ENCODE measurements at places on chromosomes 5 and 9.

GRCh38 chr5:125607018-125607417, 816.2 kb upstream of the GRAMD2B start:
- DNase-seq: no peak

GRCh38 chr5:86354664-86355063, 263.1 kb upstream of the COX7C start:
- no peak for DNase-seq

DNA sequence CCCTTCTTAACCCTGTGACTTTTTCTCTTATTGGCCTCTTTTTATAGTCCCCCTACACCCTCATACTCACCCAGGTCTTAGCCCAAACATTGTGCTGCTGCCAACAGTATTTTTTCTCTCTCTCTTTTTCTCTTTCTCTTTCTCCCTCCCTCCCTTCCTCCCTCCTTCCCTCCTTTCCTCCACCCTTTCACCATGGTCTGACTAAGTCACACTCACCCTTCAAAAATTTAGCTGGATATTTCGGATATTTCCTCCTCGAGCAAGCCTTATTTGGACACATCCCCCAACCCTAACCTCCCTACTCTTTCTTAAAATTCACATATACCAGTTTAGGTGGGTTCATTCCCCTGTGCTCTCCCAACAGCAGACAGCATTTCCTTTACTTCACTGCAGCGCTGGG, 64.7 kb downstream of the FGF1 start:
- DNase-seq: no peak

DNA sequence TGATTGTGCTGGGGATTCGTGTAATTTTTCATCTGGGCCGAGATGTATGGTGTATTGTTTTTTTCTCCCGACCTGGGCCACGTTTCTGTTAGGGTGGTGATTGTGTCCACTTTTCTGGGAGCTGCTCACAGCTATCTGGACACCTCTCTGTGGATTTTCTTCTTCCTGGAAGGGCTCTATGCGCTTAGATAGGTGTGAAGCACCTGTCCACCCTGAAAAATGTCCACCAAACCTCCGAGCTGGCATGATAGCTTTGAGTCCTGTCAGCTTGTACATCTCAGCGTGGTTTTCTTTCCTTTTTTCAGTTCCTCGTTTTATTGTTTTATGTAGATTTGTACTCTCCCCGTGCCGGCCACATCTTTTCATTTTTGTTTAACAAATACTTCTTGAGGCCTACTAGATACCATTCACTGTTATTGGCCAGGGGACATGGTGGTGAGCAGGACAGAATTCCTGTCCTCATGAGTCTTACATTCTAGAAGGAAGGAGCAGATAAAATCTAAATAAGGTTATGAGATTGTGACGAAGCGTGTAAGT, 1.1 kb downstream of the UGCG start:
- DNase-seq: no peak

DNA sequence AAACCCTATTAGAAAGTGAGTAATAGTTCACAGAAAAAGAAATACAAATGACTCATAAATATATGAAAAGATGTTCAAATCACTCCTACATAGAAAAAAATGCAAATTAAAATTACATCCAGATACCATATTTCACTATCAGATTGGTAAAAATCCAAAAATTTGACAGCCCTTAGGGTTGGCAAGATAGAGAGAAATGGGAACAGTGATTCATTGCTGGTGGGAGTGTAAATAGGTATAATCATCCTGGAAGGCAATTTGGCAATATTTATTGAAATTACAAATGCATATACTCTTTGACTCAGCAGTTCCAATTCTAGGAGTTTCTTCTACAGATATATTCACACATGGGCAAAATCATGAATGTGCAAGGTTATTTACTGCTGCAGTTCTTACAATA, 273.5 kb downstream of the NR2F1-AS1 start:
- DNase-seq: no peak

DNA sequence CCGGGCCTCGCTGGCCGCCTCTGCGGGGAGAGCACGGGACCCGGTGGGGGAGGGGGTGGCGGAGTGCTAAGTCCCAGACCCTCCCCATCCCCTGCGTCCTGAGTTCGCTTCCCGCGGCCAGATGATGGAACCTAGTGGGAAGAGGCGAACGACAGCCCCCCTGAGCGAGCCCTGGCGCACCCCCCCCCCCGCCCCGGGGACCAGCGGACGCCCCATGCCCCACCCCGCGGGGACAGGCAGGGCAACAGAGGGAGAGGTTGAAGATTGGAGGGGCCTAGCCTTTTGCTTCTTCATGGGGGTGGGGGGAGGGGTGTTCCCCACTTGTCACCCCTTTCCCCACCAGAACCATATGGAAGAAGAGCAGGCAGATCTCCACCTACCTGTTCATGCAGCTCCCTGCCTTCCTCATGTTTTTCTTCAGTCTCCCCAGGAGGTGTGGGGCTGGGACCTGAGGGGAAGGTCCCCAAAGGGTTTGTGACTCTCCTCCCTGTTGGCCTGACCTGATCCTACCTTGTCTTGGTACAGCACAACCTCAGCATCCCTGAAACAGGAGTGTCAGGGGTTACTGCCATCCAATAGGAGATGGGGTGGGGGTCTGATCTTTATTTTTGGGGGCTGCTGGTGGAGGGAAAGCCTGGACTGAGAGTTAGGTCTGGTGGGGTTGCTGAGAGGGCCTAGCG, 485 bp downstream of the FAM53C start:
- DNase-seq: peak; percentile 61

DNA sequence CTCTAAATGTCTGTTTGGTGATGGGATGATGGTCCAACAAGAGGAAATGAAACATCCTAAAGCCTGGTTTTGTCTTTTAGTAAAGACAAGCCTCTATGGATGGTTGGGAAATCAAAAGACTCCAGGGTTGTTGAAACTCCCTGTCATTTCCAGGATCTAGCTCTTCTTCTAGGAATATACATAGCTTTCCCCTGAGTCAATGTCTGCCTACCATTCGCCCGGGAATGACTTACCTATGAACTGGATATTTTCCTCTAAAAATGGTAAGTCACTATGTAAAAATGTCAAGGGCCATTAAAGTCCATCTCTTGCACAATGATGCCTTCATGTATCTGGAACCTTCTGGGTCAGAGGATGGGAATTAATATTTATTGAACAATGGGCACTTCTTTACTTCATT, 11.1 kb upstream of the KIF12 start:
- no peak for DNase-seq

DNA sequence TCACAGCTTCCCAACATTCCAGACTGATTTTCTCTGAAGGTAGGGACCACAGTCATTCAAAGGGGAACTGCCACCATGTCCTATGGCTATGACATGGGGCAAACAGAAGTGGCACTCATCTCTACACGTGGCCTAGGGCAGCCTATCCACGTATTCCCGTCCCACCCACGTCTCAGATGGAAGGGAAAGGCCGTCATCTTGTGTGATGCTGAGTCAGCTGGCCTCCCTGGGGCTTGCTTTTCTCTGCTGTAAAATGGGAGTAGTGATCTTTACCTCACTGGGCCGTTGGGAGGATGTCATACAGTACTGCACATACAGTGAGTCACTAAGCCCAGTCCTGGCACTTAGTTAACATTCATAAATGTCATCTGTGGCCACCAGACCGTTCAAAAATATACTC, 72.3 kb downstream of the RAPGEF1 start:
- no peak for DNase-seq

GRCh38 chr5:172722327-172722815, 48.6 kb downstream of the DUSP1 start:
- DNase-seq: no peak

DNA sequence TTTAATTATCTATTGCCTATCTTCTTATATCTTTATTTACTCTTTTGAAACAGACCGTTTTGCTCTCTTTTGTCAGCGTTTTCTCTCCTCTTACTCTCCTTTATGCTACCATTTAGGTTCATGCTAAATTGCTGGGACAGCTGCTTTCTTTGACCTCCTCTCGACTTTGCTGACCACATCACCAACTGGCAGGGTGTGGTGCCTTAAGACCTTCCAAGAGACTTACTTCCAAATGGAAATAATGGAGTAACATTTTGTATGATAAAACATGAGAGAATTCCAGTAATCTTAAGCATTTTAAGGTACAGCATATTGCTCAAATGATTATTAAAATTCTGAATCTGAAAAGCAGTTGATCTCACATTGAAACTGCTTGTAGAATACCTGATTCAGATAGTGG, 71.5 kb upstream of the MEF2C start:
- DNase-seq: no peak
